ENCODE measurements at places on chromosomes 1 and 21.
A peak's percentile ranks its signal among the peaks of the same experiment; 100 is the strongest.

DNA sequence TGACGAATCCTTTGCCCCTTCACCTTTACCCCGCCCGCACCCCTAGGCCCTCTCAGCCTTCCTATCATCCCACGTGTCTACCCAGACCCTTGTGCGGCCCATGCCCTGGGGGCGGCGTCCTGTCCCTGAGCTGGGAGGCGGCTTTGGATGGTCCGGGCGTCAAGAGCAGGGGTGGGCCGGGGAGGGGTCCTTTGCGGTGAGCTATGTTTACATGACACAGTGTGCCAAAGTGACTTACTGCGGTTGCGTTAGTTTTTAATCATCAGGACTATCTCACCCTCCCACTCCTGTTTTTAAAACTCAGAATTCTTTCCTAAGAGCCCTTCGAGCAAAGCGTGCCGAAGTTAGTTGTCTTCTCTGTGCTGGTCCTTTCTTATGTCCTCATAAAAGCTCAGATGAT, 144.6 kb downstream of the PGBD5 start:
- H3K4me3 ChIP-seq, result no peak overlapping the region
- H3K4me1 ChIP-seq, result peaks cover 11% of the 10 kb centered on the region
- peak overlapping the region; percentile 58 for H3K27ac ChIP-seq
- no peak for DNase-seq
- H3K27me3 ChIP-seq, result no peaks in the 10 kb centered on the region
- peaks cover 9% of the 10 kb centered on the region for H3K36me3 ChIP-seq

DNA sequence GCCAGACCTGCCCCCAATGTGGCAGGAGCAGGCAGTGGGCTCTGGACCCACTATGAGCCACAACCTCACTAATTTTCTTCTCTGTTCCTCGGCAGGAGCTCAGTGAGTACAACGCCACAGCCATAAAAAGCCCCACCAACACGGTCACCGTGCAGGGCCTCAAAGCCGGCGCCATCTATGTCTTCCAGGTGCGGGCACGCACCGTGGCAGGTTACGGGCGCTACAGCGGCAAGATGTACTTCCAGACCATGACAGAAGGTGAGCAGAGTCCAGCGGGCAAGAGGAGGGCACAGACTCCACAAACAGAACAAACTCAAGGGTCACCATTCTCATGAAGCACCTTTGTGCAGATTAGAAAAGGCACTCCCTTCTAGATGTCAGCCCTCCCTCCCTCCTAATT, 79.9 kb downstream of the LACTBL1 start:
- no peaks in the 10 kb centered on the region for H3K4me1 ChIP-seq
- H3K4me3 ChIP-seq, result no peak overlapping the region
- no peaks in the 10 kb centered on the region for H3K36me3 ChIP-seq
- no peaks in the 10 kb centered on the region for H3K27me3 ChIP-seq
- no peak for DNase-seq

DNA sequence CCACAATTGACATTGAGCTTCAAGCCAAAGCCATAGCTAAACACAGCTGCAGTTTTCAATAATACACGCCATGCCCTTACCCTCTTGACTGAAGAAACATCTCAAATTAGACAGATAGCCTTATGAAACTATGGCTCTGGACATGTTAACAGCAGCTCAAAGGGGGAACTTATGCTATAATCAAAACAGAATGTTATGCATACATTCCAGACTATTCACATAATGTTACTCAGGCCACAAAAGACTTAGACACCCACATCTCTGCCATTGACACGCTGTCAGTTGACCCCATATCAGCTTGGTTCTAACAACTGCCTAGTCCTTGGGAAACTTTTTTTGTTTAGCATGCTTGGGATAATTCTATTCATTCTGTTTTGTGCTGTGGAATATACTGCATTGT, 2.3 kb upstream of the NENF start:
- no peak for DNase-seq
- H3K4me3 ChIP-seq, result no peak overlapping the region
- H3K27me3 ChIP-seq, result no peaks in the 10 kb centered on the region

- H3K27ac ChIP-seq, result no peak overlapping the region
- no peak for DNase-seq
- H3K27me3 ChIP-seq, result no peaks in the 10 kb centered on the region
These were observed 197.7 kb downstream of the CRB1 start for GRCh38 chr1:197465528-197466327.

GRCh38 chr1:203673550-203674411, 47.1 kb downstream of the ATP2B4 start:
- no peaks in the 10 kb centered on the region for H3K27me3 ChIP-seq
- H3K27ac ChIP-seq, result peak overlapping the region; percentile 93
- H3K4me3 ChIP-seq, result peak overlapping the region; percentile 39
- peaks cover 16% of the 10 kb centered on the region for H3K4me1 ChIP-seq
- peak; percentile 99 for DNase-seq

DNA sequence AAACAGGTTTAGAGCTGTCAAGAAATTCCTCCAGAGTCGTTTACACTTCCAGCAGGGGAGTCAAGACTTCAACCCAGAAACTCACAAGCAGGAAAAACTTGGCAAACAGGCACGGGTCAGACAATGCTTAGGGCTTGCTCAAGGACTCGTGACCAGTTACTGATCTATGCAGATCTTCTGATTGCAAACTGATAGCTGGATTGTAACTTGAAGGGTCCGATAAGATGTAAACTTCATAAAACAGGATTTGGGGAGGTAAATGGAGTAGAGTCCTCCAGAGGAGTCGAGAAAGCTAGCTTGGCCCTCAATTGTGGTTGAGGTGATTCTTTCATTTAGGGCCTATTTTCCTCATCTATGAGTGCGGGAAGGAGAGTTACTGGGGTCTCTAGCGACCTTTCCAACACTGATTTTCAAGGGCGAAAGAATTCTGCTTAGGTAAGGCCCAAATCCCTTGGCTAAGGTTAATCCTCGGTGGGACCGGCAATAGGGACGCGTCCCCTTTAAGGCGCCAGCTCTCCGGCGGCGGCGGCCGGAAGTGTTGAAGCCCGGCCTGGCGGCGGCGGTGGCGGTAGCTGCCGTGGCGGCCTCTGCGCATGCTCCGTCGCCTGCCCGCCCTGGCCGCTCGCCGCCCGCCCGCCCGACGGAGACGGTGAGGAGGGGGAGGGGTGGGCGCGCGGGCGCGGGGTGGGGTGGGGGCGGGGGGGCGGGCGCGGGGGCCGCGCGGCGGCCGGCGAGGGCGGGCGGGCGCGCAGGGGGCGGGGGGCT, at the start of gene GMEB1:
Gene GMEB1, plus strand, starts transcription at position 594 of the 765 bp plus-strand sequence. CDS start 14,829 bp downstream, outside the sequence.
- H3K27ac ChIP-seq, result peak within 1 kb of the TSS; percentile 97
- H3K4me1 ChIP-seq, result peaks cover 19% of the 10 kb centered on the region
- peak within 1 kb of the TSS; percentile 85 for H3K4me3 ChIP-seq

All from common myeloid progenitor, CD34-positive (primary cell).